Effector CD4-positive, alpha-beta T cell (primary cell): ENCODE measurements at places on chromosomes 4 and X.
A peak's percentile ranks its signal among the peaks of the same experiment; 100 is the strongest.

DNA sequence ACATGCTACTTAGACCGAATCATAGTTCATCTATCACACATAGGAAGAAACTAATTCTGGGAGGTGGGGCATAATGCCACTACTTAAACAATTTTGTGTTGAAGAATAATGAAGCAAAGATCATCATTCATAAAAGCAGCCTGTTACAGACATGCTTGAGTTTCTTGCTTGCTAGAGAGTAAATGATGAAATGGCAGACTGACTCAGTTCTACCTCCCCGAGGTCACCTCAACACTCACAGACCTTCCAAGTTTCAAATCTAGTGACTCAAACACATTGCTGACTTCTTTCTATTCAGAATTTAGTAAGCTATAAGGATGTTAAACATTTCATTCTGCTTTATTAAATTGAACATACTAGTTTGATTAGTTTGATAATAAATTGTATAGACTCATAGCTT, 636.5 kb upstream of the FRG1 start:
- DNase-seq: no peak

DNA sequence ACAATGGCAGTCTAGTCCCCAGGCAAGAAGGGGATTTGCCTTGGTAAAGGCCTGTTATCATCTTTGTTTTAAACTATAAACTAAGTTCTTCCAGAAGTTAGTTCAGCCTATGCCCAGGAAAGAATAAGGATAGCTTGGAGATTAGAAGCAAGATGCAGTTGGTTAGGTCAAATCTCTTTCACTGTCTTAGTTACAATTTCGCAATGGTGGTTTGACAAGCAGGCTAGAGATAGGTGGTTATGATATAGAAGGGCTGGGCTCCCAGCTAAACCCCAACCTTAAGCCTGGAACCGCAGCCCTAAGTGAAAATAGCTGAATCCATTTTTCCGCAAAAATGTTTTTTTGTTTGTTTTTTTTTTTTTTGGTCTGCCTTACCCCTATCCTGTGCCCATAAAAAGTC, 41.8 kb upstream of the NEIL3 start:
- no peak for DNase-seq

DNA sequence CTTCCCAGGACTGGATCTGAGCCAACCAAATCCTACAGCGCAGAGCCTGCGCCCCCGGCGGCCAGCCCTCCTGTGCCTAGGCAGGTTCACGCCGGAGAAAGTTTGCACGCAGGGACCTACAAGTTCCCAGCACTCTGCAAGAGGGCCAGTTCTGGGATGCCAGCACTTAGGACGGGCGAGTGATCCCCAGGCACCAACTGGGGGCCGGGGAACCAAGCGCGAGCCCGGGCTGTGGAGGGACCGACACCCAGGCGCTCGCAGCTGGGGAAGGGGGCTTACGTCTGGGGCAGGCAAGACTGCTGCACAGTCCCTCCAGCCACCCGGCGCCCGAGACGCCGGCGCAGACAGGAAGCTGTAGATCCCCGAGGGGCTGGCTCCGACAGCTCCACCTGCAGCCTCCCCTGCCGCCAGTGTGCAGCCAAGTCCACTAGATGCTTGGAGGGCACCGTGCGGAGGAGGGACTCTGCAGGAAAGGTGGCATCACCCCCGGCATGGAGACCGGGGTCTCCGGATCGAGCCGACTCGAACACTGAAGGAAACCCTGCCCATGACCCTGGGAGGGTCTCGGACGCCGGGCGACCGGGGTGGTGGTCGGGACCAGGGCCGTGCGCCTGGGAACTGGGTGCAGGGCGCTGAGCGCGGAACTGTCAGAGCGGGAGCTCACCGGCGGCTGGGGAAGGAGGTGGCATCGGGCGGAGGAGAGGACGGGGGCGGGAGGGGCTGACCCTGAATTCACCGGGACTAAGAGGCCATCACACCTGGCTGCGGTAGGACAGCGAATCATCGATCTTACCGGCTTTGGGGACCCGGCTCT, 566 bp downstream of the CORIN start:
- peak; percentile 30 for DNase-seq

GRCh38 chrX:148867596-148867995, 367.2 kb downstream of the AFF2 start:
- DNase-seq: no peak

DNA sequence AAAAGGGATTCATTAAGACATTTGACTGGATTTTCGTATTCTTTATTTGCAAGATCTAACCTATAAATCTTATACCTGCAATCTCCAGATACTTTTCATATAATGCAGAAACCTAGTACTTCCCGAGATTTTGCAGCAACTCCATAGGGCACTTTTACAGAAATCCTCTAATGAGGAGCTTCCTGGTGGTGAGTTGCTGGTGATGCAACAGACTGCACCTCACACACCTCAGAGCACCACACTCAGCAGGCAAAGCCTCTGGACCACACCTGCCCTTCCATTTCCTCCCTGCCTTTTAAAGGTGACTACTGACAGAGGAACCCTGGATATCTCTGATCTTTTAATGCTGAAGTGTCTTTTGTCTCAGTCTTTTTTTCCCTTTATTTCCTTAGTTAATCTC, 289.4 kb downstream of the TRAM1L1 start:
- DNase-seq: no peak

DNA sequence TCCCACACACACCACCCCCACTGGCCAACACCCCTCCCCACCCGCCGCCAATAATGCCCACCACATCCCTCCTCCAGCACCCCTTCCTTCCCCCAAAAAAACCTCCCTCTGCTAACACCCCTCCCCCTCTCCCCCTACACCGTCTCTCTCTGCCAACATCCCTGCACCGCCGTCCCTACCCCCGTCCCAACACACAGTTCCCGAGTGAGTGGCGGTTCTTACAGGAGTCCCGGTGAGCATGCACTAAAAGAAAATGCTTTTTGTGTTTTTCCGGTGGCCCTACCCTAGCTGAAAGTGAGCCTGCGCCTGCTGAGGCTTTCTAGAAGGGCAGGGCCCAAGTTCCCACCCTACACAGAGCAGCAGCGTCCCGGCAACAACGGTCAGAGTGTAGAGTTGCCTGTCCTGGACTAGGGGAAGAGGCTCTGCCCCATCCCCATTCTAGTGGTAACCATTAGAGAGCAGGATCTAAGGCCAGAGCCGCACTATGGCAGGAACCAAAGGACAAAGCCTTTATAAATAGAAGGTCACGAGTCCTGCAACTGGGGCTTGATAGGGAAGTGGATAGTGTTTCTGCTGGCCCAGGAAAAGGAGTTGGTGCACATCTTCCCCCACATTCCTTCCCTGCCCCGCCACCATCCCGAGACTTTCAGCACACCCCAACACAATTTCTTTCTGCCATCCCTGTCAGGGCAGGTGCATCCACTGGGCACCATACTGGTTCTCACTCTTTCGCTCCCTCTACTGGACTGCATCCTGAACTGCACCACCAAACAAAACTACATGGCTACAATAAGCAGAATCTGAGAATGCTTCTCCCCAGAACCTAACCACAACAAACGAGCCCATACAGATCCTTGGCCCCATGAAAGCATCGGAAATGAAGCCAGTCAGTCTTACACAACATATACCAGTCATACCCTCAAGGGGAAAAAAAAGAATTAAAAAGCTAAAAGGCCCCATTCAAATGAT, 78.1 kb upstream of the PAGE3 start:
- peak; percentile 9 for DNase-seq
